NCI-H1694 (cell line): ENCODE measurements at places on chromosomes 3 and 15.

GRCh38 chr3:61864886-61865285 is 303.5 kb downstream of the PTPRG start:
- no peak for DNase-seq

GRCh38 chr15:52408823-52409222 is 113.2 kb upstream of the MYO5C start:
- DNase-seq, result no peak

DNA sequence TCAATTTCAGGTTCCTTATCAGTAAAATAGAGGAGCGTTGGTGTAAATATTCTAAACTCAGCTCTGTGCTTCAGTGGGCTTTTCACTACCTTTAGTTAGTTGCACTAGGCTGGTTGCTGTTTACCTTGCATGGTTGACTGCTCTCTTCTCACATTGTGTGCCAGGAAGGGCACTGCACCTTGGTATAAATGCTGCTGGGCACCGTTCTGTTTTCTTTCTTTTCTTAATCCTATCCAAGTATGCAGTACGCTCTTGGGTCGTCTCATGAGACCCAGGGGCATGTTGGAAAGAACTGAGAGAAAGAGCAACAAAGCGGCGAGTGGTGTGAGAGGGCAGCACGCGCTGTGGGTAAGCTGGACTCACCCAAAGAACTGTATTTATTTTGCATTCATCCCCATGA is 22.4 kb downstream of the KCNMB2 start:
- no peak for DNase-seq

DNA sequence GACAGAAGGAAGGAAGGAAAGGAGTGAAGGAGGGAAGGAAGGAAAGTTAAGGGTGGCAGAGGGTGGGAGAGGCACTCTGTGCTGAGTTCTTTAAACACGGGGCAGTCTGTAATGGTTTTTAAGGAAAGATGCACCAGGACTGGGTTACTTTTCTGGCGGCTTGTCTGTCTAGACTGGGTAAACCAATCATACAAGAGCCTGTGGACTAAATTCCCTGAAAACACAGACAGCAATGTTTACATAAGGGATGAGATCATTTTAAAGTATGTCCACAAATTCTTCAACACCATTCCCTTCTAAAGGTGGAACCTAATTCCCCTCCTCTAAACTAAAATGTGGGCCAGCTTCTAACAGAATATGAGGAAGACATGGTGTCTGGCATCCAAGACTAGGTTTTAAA is 235.5 kb upstream of the IGF1R start:
- DNase-seq, result no peak

DNA sequence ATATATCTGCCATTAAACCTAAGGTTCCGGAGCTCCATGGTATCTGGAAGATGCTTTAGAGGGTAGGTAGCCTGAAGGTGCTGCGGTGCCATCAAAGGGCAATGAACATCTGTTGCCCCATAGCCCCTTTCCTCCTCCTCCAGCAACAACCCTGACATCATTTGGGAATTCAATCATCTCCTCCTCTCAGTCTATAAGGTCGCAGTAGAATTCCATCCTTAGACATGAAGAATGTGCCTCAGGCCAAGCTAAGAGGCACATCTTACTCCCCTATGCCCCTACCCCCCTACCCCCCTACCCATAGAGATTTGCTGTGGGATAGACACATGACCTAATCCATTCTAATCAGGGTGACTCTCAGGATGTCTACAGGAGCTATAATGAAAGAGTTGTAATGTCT is 1099.7 kb upstream of the CFAP20DC start:
- no peak for DNase-seq

DNA sequence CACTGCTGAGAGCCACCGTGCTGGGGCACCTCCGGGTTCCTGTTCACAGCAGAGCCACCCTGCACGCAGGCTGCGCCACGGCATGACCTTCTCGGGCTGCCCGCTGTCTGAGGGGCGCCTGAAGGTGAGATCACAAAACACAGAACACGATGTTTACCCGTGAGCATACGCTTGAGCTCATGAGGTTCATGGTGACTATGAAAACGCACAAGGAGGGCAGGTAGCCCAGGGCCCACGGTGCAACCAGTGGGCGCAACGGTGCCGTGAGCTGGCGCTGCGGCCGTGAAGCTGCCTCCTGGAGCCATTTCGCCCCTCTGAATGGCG is 36.1 kb downstream of the KLHL25 start:
- DNase-seq, result no peak

DNA sequence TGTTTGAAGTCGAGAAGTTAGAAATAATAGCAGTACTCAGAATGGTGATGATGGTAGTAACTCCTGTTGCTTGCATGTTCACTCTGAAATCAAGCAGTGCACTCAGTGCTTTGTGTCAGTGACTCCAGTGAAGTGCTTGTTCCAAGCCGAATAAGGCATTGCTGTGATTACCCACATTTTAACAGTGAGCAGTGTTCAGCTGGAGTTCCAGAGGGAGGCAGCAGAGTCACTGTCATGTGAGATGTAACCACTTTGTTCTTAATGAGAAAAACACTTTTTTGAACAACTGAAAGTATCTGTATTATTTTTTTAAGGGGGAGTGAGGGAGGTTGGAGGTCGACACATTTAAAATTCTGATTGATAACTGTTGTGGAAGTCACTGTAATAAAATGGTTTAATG is 3.7 kb downstream of the MDFIC2 start:
- DNase-seq, result no peak

DNA sequence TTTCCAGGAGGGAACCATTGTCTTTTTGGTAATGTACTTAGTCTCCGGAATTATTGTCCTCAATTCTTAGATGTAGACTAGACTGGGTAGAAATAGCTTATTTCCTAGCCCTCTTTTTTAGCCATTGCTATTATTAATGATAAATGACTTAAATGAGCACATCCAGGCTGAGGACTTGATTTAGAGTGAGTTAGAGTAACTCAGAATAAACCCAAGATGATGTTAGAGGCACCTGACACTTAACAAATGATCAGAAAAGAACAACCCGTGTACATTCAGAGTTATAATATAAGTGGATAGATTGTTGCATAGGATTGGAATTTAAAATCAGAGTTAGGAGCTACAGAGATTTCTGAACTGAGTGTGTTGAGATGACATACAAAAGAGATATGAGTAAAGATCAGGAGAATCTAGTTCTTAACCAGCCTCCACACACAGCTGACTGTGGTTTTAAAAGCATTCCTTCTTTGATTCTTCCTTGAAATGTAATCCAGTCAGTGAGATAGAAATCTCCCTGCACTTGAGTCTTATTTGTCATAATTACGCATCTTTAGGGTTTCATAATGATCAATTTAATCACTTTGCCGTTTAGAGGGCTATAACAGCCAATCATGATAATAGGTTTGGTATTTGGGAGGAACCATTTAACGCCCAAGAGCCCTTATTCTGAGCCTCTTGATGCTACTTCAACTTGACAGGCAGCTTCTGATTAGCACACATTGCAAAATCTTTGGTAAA is 366.5 kb downstream of the GAP43 start:
- DNase-seq, result no peak

GRCh38 chr3:149534671-149535332 is 60.3 kb downstream of the TM4SF4 start:
- DNase-seq, result no peak

GRCh38 chr3:150759319-150759718 is 3.6 kb downstream of the SIAH2 start:
- DNase-seq, result no peak

DNA sequence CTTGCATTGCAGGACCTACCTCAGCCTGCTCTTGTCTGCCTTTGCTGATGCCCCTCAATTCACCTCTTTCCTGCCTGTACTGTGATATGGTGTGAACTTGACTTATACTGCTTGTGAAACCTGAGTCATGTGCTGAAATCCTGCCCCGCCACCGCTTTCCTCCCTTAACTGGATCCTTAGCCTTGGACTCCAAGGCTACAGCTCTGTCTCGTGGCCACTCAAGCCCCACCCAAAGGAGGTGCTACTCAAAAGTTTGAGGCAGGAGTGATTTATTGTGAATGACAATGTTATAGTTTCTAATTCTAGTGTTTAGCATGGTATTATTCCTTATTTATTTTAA is 56.1 kb downstream of the MYZAP start:
- no peak for DNase-seq

DNA sequence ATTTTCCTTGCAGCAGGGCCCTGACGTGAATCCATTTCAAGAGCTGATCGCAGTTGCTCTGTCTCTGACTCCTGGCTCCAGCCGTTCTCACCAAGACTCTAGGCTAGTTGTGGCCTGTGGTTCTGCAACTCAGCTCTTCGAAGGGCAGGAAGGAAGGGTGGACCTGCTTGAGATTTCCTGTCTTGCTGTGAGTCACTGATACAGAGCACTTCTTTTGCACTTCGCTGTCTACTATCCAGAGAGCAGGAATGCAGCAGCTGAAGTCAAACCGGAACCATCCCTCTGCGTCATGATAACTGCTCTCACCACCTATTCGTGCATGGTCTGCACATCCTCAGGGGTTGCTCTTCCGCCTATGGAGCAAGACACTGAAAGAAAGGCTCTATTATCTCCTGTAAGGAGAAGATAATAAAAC is 59.7 kb downstream of the RAP2B start:
- no peak for DNase-seq

GRCh38 chr15:78937132-78937739 is 7.6 kb downstream of the CTSH start:
- DNase-seq, result no peak
